Naive B cell (primary cell): ENCODE measurements at places on chromosomes 1 and 21.

- no peak for DNase-seq
Measured at GRCh38 chr1:147214325-147214724, 10.8 kb downstream of the FMO5 start.

DNA sequence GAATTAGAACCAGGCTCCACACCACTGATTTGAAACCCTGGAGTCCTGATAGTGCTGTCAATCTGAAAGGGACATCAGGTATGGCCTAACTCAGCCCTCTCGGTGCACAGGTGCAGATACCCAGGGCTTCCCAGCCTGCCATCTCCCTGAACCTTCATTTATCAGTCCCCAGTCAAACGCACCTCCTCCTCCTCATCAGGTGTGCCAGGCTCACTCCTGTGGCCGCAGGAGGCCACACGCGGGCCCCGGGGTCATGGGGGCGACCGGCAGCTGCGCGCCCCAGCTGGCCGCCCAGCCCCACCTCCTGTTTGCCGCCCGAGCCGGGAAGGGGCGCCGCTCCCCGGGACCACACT, 572 bp downstream of the FUCA1 start:
- DNase-seq = peak; percentile 11

DNA sequence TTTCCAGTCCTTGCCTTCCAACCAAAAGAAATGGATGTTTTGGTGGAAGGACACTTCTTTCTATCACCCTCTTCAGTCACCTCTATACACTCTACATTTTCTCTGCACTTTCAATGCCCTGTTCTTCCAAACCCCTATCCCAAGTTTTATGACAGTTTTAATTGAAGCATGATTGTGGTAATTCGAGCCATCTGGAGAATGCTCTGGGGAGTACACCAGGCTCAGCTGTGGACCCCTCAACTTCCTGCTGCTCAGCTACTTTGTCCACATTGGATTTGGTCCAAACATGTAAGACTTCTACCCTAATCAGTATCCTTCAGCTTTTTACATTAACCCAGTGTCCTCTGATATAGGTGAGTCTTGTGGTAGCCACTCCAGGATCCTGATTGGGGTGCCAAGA, 129.6 kb downstream of the SYT2 start:
- DNase-seq = no peak

- no peak for DNase-seq
Measured at GRCh38 chr21:34728479-34728878, 59.7 kb downstream of the CLIC6 start.
